ENCODE measurements at places on chromosomes 16 and 17.

- no peak for DNase-seq
Measured at GRCh38 chr16:55469821-55470532, 9.0 kb upstream of the MMP2 start.

DNA sequence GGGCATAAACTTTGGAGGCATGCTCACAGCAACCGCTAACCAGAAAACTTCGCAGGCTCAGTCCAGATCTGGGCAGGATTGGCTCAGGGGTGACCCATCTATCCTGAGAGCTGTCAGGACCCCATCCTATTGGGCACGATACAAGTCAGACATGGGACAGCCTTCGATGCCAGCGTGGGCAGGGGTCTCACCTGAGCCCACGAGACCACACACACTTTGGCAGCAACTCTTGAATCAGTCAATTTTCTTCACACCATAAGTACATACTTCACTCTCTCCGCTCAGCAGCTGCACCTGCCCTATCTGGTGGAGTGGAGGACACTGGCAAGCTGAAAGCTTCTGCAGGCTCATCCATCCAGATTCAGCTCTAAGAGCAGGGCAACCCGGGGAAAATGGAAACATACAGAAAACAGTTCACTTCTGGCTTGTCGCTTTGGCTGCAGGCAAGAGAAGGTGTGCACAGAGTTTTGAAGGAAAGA is 48.3 kb downstream of the ZFHX3 start:
- no peak for DNase-seq

DNA sequence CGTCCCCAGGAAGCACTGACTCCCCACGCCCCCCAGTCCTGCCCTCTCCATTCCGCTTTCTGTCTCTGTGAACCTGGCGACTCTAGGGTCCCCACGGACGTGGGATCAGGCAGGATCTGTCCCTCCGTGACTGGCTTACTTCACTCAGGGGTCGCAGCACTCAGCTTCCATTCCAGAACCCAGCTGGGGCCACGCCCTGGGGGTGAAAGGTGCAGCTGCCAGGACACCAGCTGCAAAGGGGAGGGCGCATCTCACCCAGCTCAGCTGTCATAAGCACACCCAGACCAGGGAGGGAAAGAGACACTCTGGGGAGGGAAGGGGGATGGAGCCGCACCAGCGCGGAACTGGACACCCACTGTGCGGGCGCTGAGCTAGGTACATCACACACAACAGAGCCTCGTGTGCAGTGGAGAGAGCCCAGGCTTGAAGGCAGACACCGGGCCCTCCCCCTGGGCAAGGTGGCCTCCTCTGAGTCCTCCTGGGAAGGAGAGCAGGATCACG is 18.5 kb upstream of the HEXD start:
- DNase-seq, result no peak

DNA sequence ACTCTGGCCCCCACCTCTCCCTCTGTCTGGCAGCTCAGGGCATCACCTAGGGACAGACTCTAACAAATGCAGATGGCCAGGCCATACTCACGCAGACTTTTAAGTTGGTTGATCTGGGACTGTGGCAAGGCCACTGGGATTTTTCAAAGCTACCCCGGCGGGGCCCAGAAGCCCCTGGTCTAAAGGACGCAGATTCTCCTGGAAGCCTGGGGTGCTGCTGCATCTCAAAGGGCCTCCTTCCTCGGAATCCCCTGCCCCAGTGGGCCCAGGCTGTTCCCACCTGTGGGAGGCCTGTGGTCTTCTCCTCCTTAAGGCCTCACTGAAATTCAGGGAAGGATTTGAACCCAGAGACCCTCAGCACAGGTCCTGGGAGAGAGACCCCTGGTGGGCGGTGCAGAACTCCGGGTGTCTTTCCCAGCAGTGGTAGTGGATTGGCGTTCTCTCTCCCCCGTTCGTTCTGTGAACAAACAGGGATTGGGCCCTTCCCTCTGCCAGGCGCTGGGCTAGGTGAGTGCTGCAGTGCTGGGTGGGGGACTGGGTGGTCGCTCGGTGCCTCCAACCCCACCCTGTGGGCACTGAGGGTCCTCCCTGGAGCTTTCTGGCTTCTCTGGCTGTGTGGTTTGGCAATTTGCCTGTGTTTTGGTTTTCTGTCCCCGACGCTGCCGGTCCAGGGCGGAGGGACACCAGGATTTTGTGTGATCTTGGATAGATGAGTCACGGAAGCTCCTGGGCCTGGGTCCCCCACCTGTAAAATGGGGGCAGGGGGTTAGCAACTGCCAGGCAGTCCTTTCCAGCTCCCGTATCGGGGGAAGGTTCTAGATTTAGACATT is 160.5 kb upstream of the GSE1 start:
- DNase-seq, result no peak

- no peak for DNase-seq
Measured at GRCh38 chr16:6861815-6862477, 470.7 kb upstream of the RBFOX1 start.

DNA sequence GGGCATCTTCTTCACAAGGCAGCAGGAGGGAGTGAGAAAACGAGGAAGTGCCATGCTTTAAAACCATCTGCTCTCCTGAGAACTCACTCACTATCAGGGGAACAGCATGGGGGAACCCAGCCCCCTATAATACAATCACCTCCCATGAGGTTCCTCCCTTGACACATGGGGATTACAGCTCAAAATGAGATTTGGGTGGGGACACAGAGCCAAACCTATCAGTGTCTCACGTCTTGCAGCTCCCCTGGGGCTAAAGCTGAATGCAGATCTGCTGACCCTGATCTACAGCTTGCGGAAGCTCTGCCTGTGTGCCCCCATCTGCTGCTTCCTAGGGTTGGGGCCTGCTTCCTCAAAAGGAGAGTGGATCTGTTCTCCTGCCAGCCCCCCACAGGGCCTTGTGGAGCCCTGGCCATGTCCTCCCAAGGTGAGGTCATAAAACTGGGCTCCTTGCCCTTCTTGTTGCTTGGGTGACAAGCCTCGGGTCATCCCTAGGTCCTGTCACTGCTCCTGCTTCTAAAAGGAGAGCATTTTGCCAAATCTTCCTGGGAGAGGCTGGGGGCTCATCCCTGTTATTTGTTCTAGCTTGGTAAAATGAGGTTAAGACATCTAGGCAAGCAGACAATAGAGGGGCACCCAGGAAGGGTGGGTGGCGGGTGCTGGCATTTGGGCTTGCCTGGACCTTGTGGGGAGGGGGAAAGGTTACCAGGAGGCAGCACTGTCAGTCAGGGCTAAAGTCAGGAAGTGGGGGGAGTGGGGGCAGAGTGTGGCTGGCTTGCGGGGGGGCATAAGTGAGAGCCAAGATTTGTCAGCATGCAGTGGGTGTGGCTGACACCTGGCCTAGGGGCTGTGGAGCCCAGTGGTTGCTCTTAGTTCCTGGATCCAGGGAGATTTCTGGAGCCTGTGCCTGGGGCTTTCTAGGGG is 16.0 kb downstream of the KRT33A start:
- DNase-seq, result no peak

GRCh38 chr16:29656688-29657523 is 6.1 kb upstream of the SPN start:
- DNase-seq, result no peak

GRCh38 chr16:84396537-84397008 is 28.2 kb downstream of the ATP2C2 start:
- DNase-seq, result no peak

DNA sequence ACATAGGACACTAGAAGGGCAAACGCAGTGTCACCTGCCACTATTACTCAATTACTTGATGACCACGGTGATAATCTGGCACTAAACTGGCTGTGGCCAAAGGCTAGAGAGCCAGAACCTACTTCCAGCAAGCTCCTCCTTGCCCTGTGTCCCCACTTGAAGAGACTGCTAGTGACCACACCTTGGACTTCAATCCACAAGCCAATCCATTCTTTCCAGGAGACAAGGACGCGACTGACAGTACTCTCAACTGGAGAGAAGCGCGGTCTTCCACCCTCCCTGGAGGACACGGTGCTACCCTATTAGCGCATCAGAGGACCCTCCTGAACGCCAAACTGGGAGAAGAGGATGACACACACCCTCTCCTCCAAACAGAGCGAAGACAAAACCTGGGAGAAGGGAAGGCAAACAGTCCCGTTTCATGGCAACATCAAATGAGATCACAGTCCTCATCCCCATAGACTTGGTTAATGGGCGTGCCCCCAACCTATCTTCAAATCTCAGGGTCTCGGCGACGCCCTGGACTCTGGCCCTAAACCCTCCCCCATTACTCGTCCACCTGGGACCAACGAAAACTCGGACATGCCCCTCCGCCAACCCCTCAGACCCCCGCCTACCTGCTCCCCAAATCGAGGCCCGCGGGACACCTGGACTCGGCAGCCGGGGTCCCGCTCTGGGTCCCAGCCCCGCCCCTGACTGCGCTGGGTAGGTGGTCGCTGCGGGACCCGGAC is 508 bp downstream of the FLCN start:
- DNase-seq, result no peak

DNA sequence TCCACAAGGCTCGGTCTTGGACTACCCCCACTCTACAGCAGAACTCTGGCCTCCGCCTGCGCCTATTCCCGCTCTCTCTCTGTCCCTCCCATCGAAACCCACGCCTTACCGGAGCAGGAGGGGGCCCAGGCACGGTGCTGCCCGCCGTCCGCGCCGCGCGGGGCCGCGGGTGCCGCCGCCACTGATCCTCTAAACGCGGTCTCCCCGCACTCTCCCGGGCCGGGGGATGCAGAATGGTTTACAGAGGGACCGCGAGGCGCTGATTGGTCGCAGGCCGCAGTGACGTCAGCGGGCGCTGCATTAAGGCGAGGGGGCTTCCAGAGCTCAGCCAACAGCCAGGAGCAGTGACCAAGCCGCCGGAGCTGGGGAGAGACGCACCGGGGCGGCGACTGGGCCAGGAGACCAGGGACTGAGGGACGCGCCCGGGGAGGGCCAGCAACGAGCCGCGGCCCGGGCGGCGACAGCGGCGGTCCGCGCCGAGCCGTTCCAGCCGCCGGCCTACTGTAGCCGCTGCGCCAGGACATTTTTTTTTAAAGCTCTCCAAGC is 747 bp upstream of the LHX1 start:
- DNase-seq, result no peak

GRCh38 chr17:60386147-60387058 is 5.5 kb downstream of the USP32 start:
- DNase-seq, result no peak

DNA sequence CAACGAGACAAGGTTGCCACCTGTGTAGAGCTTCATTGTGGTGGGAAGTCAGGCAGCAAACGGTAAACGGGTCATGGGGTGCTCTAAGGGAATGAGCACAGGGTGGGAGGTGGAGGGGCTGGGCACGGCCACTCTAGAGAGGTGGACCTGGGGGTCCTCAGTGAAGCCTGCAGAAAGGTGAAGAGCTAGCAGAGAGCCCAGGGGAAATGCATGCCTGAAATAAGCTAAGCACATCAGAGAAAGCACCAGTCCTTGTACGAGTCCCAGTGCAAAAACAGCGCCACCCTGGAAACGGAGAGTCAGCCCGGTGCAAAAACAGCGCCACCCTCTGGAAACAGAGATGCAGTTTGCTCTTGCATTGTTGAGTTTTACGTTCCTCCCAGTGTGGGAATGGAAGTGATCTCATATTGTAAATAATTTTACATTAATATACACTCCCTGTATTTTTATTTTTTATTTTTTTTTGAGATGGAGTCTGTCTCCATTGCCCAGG is 65.0 kb downstream of the TBC1D16 start:
- peak; percentile 56 for DNase-seq

DNA sequence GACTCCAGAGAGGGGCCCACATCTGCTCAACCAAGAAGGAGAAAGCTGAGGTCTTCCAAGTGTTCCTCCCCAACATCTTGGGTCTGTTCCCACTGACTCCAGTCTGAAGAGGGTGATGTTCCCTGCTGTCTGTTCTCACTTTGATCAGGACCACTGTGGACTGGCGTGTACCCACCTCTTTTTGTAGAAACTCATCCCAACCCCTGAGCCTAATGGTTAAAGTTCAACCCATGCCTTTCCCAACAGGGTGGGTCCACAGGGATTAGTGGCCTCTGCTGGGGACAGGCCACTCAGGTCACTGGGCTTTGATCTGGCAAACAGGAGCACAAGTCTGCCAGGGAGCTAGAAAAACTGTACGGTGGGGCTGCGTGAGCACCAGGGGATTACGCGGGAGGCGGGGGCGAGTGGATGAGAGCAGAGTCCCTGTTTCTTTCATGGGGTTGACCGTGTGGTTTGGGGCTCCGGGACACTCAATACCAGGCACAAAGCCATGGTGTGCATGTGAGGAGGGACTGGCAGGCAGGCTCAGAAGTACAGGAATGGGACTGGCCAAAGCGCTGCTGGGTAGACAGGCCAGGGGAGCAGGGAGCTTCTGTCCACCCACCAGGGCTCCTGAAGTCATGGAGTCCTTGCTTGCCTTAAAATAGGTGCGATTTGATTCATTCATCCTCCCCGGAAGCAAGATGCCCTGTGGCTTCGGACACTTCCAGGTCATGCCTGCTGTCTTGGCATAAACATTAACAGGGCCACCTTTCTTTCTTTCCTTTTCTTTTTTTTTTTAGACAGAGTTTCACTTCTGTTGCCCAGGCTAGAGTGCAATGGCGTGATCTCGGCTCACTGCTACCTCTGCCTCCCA is at the start of gene CA5A:
Gene CA5A, minus strand, starts transcription at position 155 of the 856 bp plus-strand sequence. Its CDS starts 79 bp downstream, at position 76.
- DNase-seq, result no peak

GRCh38 chr17:21375757-21376080 is 438 bp upstream of the KCNJ12 start:
- DNase-seq, result no peak

GRCh38 chr16:30509081-30509765 is 17.1 kb downstream of the ZNF768 start:
- DNase-seq, result no peak
